GM04503 (cell line): ENCODE measurements at places on chromosomes 5 and 9.

GRCh38 chr5:139050432-139050831 is 147.7 kb downstream of the SIL1 start:
- DNase-seq = no peak

GRCh38 chr9:117677572-117677971 is 26.6 kb upstream of the TLR4 start:
- no peak for DNase-seq

DNA sequence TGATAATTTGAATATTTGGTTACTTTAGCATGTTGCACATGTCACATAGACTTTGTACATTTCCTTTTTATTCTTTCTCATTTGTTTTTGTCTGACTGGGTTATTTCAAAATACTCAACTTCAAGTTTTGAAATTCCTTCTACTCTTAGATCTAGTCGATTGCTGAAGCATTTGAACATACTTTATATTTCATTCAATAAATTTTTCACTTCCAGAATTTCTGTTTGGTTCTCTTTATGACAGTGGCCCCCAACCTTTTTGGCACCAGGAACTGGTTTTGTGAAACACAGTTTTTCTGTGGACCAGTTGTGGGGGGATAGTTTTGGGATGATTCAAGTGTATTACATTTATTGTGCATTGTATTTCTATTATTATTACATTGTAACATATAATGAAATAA is 119.8 kb downstream of the COX7C start:
- DNase-seq = no peak

DNA sequence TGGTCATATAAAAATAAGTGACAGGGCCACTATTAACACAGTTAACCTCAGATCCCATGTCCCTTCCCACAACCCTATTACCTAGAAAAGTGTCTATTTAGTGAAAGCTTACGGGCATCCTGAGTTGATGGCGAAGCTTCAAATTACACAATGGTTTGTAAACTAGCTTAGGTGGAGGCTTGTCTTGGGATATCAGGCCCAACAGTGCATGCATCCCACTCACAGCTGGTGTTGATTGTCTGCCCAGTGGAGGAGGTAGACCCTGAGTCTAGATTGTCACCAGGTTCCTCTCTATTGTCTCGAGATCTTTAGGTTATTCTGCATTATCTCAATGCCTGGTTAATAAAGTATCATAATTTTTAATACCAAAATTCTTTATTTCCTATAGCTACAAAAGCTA is 30.4 kb downstream of the PRELID2 start:
- DNase-seq = no peak

GRCh38 chr9:38130724-38131123 is 61.7 kb upstream of the SHB start:
- DNase-seq = no peak

DNA sequence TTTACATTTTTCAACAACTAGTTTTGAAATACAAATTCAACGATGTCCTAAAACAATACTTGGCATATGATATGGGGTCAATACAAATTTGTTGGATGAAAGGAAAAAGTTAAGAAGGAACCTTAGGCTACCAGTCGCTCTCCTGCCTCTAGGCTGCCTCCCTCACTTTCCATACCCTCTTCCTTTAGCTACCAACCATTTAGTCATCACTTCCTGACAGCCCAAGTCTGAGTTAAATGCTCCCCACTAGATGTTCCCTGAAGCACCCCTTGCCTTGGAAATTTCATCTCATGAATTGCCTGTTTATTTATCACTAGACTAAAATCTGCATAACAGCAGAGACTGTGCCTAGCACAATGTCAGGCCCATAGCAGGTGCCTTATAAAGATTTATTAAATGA is 2.7 kb upstream of the LARS1 start:
- DNase-seq = no peak

DNA sequence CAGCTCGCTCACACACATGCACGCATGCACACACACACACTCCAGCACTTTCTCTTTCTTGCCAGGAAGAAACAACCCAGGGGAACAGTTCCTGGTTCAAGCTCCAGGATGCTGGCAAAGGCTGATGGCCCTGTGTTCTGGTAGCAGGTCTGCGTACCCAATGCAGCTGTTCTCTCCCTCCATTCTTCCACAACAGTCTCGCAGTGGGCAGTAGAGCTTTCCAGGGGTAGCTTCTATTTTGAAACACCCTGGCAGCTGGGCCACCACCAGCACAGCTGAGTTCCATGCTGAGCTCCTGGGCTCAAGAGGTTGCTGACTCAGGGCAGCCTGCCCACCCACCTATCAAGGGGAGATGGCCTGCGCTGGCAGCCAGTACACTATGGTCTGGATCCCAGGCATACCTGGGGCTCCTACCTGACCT is 4.7 kb downstream of the VDAC1 start:
- no peak for DNase-seq

GRCh38 chr9:132235894-132236661 is 74.2 kb downstream of the NTNG2 start:
- no peak for DNase-seq

- no peak for DNase-seq
These were observed 85.4 kb downstream of the ANKRD55 start for GRCh38 chr5:56147659-56148230.

DNA sequence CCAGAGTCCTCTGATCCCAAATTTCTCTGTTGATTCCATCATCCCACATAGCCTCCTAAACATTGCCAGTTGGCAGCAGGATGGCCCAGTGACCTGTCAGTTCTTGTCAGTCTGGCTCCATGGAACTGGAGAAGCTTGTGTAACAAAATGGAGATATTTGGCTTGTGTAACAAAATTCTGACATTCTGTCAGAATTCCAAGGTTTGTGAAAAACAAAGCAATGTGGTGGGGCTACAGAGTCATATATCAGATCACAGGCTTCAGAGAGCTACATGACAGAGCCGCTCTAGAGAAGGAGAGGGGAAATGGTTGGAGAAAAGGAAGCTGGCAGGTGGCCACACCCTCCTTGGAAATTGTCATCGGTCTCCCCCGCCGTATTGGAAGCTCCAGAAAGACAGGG is 75.4 kb upstream of the MAN2A1 start:
- DNase-seq = no peak

DNA sequence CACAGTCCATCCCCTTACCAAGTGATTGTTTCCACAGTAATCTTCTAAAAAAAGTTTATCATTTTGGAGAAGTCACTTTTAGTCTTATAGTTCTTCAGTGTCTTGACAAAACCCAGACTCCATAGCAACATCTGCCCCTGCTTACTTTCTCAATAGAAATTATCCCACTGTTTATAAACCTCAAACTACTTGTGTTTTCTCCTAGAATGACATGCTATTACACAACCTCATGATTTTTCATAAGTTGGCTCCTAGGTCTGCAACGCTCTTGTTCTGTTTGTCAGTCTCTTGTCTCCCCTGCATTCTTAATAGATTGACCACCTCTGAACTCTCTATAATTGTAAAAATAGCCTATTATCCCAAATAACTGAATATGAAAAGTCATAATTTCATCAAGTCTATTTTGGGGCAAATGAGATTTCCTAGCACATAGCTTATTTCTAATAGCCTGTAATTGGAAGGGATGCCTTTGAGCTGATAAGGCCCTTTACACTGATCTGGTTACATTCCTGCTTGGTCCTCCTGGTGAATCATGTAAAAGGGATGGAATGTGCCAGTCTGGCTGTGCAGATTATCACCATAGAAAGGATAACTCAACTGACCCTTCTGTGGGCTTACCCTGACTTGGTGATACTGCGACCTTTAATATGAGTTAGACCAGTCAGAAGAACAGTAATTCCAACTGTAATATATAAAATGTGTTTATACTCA is 69.6 kb downstream of the CHSY3 start:
- DNase-seq = peak; percentile 38

DNA sequence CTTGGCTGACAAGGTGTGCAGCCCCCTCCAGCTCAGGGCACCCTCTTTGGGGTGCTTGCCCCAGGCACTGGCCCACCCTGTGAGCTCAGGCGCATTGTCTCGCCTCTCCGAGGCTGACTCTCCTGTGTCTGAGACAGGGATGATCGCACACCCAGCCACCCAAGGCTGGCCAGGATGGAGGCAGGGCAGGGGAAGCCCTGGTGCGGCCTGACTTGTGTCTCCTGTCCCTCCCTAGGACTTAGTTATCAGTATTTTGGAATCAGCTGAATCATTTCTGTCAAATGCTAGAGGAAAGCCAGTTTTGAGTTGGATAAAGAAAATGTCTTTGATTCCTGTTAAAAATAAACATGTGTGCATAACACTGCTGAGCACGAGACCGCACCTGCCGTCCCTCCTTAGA is 2.5 kb upstream of the DBH start:
- no peak for DNase-seq

GRCh38 chr9:122226758-122227574 is 1.8 kb downstream of the LHX6 start:
- DNase-seq = no peak

DNA sequence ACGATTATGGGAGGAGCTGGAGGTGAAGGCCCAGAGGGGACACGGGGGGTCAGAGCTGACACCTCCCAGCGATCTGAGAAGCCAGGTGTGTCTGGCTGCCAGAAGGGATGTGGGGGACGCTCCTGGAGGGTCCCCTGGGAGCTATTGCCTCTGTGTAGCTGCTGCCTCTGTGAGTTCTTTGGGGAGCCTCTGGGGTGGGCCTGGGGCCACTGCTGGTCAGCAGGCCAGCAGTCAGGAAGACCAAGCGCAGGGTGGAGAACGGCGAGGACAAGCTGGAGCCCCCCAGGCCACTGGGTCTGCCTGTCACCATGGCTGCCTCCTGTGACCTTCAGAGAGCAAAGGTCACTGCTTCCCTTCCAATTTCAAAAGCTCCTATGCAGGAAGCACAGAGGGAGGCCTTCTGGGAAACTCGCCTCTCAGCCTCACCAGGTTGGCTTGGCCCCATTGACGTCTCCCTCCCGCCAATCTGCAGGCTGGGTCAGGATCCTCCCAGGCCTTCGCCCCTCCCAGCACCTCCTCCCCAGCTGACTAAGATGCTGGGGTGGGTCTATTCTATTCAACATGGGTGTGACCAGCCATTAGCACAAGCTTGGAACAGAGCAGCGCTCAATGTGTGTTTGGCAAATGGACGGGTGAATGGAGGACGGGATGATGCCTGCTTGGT is 126.4 kb downstream of the GAPVD1 start:
- DNase-seq = no peak

DNA sequence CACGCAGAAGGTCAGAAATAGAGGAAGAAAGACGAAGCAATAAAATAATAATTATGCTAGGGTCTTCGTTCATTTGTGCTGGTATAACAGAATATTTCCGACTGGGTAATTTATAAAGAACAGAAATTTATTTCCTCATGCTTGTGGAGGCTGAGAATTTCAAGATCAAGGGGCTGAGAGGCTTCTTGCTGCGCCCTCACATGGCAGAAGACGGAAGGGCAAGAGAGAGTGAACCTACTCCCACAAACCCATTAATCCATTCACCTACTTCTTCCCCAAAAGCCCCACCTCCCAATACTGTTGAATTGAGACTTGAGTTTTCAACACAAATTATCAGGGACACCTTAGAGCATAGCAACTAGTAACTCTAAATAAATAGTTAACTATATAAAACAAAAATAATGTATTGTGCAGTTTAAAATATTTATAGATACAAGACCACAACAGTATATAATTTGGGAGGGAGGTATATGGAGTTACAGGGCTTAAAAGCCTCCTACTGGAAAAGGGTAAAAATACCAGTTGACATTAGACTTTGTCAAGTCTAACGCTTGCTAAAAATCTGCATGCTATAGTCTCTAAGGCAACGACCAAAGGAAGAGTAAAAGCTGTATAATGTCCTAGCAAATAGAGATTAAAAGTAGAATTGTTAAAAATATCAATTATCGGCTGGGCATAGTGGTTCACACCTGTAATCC is 40.3 kb upstream of the NAA35 start:
- DNase-seq = no peak

DNA sequence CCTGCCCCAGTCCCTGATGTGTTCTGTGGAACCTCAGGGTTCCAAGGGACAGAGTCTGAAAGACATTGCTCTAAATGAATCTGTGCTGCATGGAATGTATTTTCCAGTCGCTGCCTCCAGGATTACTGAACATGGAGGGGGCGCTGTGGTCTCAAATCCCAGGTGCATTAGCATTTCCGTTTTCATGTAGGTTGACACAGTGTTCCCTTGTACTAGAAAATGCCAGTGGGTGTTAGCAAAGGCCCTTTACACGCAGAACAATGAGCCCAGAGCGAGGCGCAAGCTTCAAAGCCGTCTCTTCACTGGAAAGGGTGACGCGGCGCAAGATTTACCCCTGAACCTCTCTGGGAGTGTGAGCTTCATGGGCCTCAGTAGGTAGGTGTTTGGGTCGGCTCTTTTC is 308.3 kb downstream of the SLIT3 start:
- no peak for DNase-seq

GRCh38 chr5:95824747-95825146 is 2.2 kb upstream of the GLRX start:
- DNase-seq = no peak

DNA sequence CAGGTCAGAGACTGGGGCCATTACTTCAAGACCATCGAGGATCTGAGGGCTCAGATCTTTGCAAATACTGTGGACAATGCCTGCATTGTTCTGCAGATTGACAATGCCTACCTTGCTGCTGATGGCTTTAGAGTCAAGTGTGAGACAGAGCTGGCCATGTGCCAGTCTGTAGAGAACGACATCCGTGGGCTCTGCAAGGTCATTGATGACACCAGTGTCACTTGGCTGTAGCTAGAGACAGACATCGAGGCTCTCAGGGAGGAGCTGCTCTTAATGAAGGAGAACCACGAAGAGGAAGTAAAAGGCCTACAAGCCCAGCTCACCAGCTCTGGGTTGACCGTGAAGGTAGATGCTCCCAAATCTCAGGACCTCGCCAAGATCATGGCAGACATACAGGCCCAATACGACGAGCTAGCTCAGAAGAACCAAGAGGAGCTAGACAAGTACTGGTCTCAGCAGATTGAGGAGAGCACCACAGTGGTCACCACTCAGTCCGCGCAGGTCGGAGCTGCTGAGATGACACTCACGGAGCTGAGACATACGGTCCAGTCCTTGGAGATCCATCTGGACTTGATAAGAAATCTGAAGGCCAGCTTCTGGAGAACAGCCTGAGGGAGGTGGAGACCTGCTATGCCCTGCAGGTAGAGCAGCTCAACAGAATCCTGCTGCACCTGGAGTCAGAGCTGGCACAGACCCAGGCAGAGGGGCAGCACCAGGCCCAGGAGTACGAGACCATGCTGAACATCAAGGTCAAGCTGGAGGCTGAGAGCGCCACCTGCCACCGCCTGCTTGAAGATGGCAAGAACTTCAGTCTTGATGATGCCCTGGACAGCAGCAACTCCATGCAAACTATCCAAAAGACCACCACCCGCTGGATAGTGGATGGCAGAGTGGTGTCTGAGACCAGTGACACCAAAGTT is 9.3 kb downstream of the NIPBL start:
- no peak for DNase-seq
